ENCODE measurements at places on chromosomes 1 and 21.

DNA sequence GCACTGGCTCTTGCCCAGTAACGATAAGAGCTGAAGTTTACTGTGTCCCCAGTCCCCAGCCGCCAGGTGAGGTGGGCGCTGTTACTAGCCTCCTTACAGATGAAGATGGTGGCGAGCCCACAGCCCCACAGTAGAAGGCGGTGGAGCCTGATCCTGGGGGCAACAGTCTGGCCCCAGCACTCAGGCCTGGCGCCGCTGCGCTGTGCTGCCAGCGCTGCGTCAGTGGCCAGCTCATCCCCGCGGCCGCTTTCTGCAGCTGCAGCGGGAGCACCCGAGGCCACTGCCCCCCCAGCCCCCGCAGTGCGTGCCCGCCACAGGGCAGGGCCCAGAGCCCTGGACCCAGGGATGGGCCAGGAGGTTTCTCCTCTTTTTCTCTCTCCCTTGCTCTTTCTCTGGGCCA, 13.3 kb downstream of the H6PD start:
- DNase-seq, result no peak

DNA sequence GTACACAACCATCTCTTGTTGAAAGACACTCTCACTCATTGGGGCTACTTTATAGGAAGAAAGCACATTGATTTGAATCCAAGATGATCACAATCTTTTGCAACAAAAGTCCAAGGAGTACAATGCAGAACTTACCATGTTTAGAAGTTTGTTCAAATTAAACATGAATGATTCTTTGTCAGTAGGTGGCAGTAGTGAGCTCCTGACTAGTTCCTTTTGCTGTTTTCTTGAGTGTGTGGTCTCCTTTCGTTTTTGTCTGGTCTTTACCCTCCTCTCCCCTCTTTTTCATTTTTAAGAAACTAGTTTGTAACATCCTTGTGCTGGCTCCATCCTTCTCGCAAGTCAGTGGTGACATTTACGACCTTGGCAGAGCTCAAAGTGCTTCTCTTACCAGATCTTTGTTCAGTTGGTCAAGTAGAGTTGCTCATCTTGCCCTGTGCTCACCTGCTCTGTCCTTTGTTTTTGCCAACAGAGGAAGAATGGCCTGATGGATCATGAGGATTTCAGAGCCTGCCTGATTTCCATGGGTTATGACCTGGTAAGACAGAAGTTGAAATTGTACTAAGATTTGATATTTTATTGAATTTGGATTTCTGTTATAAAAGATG, 35.7 kb upstream of the MTR start:
- no peak for DNase-seq

DNA sequence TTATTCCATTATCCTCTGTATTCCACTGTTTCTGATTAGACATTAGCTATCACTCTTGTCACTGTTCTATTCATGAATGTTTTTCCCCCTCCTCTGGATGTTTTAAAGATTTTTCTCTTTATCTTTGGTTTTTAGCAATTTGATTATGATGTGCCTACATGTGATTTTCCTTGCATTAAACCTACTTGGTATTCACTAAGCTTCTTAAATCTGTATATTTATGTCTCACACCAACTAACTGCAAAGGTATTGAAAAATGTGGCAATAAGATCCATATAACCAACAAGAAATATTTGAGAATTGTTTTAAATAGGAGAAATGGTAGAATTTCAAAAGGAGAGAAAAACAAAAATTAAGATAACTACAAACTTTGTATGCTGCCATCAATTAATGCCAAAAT, 25.2 kb downstream of the FAF1 start:
- no peak for DNase-seq

DNA sequence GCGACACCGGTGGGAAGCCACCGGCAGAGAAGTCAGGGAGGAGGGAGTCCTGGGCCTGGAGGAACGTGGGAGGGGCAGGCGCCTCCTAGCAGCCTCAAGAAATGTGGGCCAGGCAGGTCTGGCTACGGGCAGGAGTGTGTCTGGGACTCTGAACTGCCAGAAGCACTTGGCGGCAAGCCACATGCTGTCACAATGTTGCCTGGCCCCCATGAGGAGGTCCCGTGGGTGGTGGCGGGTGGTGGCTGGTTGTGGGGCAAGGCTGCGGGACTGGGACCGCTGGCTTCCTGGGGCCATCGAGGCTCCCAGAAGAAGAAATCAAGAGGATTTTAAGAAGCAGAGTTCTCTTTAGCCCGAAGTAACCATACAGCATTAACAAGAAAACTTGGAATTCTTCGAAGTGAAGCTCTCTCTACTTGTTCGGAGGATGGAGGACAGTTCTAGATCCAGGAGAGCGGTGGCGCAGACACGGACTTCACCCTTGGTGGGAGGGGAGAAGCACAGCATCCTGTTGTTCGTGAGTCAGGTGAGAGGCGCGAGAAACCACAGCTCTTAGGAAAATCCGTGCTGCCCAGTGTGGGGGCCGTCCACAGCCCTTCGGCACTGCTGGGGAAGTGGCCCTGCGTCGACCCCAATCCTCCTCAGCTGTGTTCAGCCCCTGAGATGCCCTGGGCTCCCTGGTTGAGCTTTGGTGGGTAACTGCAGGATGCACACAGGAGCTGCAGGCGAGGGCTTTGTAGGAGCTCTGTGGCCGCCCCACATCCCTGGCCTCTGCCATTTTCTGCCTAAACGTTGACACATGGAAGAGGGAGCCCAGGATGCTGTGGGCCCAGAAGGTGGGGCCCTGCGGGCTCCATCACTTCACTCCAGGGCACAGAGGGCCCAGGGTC, 12.4 kb downstream of the SKI start:
- DNase-seq, result no peak

- DNase-seq, result no peak
Observed at GRCh38 chr1:212127221-212127620, 91.7 kb downstream of the DTL start.

- no peak for DNase-seq
Observed at GRCh38 chr1:61570191-61570590, 154.8 kb downstream of the TM2D1 start.

DNA sequence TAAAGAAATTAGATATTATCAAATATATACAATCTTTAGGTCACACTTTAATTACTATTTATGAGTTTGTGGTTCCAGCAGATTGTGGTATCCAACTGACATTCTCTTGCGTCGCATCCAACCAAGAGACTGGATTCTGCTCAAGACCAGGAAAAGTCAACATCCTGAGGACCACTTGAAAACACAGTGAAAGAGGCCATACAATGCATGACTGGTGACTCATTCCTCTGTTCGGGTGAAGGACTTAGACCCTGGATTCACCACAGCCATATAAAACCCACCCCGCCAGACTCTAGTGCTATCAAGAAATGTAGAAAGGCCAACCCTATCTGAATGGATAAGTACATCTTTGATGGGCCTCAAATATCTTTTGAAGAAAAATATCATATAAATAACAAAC, 14.5 kb upstream of the CFHR4 start:
- no peak for DNase-seq

DNA sequence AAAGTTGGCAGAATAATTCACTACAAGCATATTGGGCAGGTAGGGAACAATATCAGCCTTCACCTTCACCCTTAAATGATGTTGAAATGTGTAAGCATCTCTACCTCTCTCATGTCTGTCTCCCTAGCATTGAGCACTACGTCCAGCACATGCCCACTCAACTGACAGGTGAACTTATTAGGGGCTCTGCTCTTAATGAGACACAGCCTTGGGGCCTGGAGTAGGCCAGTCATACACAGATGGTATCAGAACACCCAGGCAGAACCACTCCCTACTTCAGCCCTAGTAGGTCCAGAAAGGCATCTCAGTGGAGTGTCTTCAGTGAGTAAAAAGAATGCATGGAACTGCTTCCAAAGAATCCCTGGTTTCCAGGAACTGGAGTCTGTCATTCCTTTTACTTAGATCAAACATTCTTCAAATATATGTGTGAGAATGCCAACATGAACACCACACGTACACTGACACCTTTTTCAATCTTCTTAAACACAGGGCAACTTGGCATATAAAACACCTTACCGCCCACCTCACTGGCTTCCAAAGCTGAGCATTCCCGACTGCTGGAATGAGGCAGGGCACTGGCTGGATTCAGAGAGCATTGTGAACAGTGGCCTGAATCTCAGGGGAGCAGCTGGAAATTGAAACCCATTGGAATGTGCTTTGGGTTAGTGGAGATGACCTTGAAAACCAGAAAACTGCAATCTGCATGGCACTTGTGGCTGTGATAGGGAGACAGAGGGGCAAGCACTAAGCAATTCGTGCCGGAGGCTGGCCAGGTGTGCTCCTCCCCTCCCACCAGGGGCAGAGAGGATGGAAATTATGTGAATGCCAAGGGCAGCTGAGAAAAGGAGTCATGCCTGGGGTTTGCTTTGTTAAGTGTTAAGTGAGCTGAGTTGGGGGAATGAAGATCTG, 24.2 kb upstream of the HSD3B1 start:
- no peak for DNase-seq

All from non-pigmented ciliary epithelial cell (primary cell).